ENCODE measurements at places on chromosomes 3 and 15.
A peak's percentile ranks its signal among the peaks of the same experiment; 100 is the strongest.

GRCh38 chr3:126118591-126118990 is 34.7 kb upstream of the SLC41A3 start:
- DNase-seq: no peak

GRCh38 chr15:29589416-29589815 is 232.9 kb downstream of the TJP1 start:
- DNase-seq: no peak

DNA sequence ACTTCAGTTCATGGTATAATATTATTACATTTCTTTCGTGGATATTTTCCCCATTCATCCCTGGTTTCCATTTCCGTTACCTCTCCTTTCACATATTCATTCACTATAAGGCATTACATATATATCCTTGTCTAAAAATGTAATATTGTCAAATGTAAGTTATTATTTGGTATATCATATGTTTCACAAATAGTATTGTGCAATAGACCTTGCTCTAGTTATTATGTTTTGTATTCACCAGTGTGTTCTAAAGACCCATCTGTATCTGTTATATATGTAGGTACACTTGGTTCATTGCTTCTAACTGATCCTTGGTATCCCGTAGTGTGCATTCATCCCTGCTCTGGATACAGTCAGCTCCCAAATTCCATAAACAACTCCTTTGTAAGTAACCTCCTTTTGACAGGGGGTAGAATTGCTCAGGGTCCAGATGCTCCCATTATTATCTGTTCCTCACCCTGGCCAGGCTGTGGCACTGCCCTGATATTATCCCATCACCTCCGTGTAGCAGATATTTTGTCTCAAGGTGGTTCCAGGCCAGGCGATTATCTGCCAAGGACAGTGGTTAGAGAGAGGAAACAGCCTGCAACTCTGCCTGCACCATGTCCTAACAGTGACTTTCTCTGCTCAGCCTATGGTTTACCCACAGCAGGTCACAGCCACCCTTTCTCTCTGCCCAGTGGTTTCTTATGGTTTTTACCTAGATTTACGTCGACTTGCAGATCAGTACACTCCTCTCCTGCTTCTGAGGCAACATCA is 29.2 kb downstream of the PAQR9 start:
- no peak for DNase-seq

DNA sequence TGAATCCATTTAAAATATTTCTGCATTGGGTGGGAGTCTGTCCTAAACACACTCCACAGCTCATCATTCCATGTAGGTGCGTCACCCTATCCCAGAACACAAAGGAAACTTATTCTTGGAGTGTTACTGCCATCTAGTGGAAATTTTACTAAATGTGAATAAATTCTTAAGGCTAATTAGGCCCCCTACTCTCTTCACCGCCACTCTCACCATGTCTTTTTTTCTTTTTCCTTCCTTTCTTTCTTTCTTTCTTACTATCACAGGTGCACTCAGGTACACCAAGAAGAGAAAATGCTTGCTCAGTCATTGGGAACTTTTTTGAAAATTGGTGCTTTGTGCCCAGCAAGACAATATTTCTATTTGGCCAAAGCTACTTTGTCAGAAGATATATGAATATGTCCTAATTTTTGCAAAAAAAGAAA is 26.4 kb upstream of the ATP8B4 start:
- peak; percentile 90 for DNase-seq

GRCh38 chr15:76968306-76968705 is 26.6 kb upstream of the PSTPIP1 start:
- peak; percentile 20 for DNase-seq

DNA sequence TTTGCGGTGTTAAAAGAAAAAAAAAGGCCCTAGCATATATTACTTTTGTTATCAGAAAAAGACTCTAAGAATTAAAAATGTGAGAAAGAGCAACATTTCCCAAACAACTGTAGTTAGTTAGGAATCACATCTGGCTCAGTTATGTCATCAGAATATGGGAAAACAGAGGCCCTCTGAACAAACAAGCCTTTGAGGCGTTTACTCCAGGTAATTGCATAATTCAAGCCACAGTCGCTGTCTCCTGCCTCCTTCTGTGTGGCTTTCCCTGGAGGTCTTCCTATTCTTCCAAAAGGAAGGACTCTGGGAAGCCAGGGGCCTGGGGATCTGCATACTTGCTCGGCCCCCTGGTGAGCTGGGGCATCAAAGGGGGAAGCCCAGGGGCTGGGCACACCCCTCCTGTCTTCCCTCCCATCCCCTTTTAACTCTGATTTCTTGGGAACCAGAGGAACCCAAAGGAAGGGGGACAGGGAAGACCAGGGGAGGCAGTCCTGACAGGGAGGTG is 3.7 kb upstream of the FAM107A start:
- DNase-seq: no peak

GRCh38 chr3:130820976-130821375 is 72.9 kb upstream of the ATP2C1 start:
- DNase-seq: peak; percentile 60

GRCh38 chr3:4011166-4011565 is 211.9 kb downstream of the LRRN1 start:
- no peak for DNase-seq

DNA sequence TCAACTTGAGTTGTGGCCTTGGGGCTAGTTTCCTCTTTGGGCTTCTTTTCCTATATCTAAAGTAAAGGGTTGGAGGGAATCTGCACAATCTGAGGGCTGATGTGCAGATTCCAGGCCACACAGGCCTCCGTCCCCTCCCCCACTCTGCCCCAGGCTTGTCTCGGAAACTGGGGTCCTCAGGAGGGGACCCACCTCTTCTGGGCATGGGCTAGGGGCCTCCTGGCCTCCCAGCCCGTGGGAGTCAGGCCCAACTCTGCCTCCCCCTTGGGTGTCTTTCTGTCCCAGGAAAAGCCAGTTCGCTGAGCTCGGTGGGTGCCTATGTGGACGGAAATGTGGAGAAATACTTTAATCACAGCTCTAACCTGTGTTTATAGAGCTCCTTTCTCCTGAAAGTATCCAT is 4.8 kb downstream of the SMAD6 start:
- DNase-seq: no peak

DNA sequence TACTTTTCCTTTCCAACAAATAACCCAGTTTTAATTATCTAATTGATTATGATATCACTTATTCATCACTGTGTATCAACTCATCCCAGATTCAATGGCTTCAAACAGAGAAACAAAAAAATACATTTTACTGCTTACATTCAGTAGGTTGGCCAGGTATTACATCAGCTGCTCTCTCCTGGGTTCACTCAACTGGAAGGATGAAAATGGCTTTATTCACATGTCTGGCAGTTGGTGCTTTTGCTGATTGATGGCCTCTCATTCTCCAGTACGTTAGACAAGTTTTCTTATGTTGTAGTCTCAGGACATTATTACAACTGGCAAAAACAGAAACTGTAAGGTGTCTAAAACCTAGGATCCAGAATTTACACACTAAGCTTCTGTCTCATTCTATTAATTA is 811.0 kb upstream of the ALCAM start:
- DNase-seq: no peak

DNA sequence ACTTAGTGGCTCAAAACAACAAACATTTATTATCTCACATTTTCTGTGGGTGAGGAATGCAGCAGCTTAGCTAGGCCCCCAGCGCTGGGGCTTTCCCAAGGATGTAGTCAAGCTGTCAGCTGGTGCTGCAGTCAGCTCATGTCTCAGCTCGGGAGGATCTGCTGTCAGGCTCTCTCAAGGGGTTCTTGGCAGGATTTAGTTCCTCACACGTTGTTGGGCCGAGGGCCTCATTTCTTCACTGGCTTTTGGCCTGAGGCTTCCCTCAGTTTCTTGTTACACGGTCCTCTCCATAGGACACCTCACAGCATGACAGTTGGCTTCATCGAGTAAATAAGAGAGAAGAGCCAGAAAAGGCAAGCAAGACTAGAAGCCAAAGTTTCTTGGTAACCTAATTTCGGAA is 13.7 kb upstream of the U2SURP start:
- peak; percentile 34 for DNase-seq

DNA sequence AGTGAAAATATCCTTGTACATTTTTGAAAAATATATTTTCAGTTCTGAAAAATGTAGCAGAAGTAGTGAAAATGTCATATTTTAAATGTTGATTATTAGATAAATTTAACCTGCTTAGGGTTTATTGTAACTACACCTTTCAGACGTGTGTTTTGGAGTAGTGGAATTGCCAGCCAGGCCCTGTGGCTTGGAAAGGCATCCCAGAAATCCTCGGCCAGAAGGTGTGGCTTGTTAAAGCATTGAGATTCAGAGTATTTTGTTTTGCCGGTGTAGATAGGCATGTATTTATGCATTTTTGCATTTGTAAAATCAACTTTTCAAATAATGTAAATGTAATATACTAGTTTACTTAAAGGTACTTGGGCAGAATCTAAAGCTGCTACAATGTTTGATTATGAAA is 7.0 kb downstream of the EBLN2 start:
- DNase-seq: no peak

DNA sequence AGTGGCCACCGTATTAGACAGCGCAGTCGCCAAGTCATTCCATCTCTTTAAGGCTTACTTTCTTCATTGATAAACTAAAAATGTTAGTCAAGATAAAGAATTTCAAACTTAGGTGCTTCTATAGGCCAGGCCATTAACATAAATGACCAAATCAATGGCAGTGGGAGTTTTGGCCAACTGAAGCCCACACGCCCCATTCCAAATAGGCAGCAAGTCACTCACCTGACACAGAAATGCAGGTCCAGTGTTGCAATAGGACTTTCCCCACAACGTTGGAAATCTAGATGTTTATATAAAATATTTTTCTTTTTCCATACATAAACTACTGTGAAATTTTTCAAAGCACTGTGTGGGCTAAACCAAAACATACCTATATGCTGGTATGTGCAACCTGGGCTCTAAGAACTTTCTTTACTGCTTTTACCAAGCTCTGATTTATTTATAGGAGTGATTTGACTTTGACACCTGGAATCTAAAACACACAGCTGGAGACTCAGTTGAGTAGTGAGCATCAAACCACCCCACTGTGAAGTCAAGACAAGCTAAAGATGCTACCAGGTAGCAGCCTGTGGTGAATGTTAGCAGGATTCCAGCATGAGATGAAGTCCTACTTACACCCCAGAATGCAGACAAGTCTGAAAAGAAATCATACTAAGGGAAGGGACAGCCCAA is 15.1 kb downstream of the GOLIM4 start:
- DNase-seq: no peak

DNA sequence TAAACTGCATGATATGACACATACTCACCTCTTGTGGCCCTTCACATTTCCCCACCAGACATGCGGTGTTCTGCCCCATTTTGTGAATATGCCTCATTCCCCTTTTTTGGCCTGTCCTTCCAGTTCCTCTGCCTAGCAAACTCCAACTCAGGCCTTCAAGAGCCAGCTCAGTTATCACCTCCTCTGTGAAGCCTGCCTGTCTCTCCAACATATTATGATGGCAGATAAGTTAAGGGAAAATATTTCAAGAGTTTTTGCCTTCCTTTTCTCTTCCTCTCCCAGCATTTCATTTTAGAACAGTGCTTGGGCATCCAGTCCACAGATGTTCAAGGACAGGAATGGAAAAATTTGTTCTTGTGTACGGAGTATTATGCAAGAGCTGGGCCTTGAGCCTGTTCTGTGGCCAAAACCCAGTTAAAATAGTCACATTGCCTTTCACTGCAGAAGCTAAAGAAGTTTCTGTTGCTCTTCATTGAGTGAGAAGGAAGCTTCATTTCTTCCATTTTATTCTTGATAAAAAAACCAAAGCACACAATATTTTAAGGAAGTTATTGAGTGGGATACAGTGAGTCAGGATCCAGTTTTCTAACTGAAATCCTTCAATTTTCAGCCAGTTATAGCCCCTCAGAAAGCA is 192.0 kb downstream of the GHSR start:
- no peak for DNase-seq

- DNase-seq: no peak
Measured at GRCh38 chr3:33394403-33395054, 45.7 kb downstream of the UBP1 start.

GRCh38 chr3:184261270-184261853 is at the start of gene CAMK2N2:
TSS of gene CAMK2N2 (minus strand) at chr3:184261553. CDS start at chr3:184261285, 268 bp downstream.
- peak; percentile 78 for DNase-seq

GRCh38 chr3:167814441-167814951 is 79.0 kb downstream of the SERPINI1 start:
- no peak for DNase-seq

DNA sequence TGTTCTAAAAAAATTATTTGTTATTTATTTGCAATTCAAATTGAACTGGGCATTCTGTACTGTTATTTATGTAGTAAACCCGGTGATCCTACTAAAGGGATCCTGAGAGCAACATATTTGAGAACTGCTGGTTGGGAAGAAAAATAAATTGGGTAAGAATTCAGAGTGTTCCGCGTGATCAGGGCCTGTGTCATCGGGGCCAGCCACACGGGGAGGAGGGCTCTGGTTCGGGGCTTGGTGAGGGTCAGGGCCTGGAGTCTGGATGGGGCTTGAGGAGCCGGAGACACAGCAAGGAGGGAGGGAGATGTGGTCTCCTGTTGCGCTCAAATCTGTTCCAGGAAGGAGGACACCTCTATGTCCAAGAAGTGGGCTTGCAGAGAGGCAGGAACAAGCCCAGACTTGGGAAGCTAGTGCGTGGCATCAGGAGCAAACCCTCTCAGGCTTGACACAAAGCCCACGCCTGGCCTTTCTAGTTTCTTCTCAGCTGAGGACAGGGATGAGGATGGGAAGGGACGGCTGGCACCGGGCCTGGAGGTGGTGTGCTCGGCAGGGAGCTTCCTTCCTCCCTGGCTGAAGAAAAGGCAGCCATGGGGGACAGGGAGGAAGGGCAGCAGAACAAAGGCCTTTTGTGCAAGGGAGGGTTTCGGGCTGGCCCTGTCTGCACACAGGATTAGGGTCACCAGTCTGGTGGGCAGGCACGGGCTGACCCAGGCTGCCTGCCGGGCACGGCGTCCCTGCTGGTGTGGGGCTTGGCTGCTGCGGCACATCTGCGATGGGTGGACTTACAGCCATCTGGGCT is 22.9 kb upstream of the FBLN2 start:
- DNase-seq: no peak

DNA sequence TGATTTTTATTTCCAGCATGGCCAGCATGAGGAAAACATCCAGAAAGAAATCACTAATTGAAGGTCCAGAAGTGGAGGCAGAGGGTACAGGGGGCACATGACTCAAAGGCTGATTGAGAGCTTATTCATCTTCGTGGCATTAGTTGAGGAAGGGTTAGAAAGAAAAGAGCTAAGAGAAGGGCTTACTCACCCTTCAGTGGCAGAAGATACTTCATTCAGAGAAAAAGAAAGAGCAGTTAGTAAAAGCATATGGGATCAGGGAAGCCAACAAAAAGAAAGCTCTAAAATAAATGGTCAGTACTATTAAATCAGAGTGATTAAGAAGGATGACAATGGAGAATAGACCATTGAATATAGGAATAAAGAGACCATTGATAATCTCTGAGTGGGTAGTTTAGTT is 25.2 kb downstream of the GAP43 start:
- peak; percentile 56 for DNase-seq

- DNase-seq: peak; percentile 57
Measured at GRCh38 chr15:83846847-83847246, 192.9 kb downstream of the ADAMTSL3 start.

Data from ELR (cell line).